ENCODE measurements at places on chromosomes 7 and 10. TPM values are rescaled to one million over a fixed set of nuclear protein-coding genes. Genes with fewer than 3 reads are reported as not detected.

MSMB gene
- total RNA-seq: not detected

DNA sequence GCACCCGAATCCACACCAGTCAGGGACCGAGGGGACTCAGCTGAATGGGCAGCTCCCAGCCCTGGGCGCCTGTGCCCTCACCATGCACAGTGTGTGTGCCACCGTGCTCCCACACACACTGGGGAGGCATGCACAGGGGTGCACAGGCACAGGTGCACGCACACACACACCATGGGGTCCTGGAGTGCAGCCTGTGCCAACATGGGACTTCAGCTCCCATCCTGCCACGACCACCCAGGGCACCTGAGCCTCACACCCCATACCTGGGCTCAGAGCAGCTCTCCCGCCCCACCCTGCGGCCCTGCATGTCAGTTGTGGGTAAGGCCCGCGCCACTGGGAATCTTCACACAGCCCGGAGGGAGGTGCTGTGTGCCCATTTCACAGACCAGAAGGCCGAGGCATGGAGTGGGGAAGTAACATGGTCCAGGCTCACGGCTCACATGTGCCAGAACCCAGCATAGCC, 8.0 kb downstream of the ELFN1 start:
- DNase-seq: no peak
- no peak overlapping the region for H3K4me3 ChIP-seq
- no peaks in the 10 kb centered on the region for H3K36me3 ChIP-seq

ADAM22 gene
- 6.7 TPM for total RNA-seq

- H3K36me3 ChIP-seq: no peaks in the 10 kb centered on the region
- peaks cover 31% of the 10 kb centered on the region for H3K4me1 ChIP-seq
- H3K27ac ChIP-seq: no peak overlapping the region
- DNase-seq: no peak
- H3K27me3 ChIP-seq: no peaks in the 10 kb centered on the region
Measured at GRCh38 chr10:34169677-34170076, 645.4 kb downstream of the PARD3 start.

BMPER gene
- not detected for total RNA-seq

- no peaks in the 10 kb centered on the region for H3K36me3 ChIP-seq
- H3K4me1 ChIP-seq: peaks cover 21% of the 10 kb centered on the region
- peak; percentile 41 for DNase-seq
- H3K27me3 ChIP-seq: no peaks in the 10 kb centered on the region
- H3K4me3 ChIP-seq: no peak overlapping the region
Measured at GRCh38 chr7:128879939-128880746, 17.5 kb downstream of the ATP6V1F start.

DNA sequence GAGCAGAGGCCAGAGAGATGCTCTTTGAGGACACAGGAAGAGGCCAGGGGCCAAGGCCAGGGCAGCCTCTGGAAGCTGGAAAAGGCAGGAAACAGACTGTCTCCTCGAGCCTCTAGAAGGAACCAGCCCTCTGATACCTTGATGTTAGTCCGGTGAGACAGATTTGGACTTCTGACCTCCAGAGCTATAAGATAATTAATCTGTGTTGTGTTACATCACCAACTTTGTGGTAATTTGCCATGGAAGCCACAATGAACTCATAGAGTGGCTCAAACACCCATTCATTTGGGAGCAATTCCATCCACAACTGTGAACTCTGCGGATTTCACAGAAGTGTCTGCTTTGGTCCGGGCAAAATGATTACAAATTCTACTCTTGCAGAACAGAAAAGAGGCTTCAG, 48.7 kb downstream of the OAT start:
- no peak overlapping the region for H3K27ac ChIP-seq
- no peaks in the 10 kb centered on the region for H3K4me1 ChIP-seq
- H3K27me3 ChIP-seq: peaks cover 9% of the 10 kb centered on the region
- H3K36me3 ChIP-seq: no peaks in the 10 kb centered on the region

AMPH gene
- total RNA-seq: not detected

- H3K27ac ChIP-seq: no peak overlapping the region
- 0 out of 3 replicates have a peak, but pooled peaks cover 12% of the 10 kb centered on the region for H3K27me3 ChIP-seq
- DNase-seq: no peak
- no peaks in the 10 kb centered on the region for H3K36me3 ChIP-seq
Measured at GRCh38 chr10:31656851-31657433, 271.7 kb downstream of the ARHGAP12 start.

DNA sequence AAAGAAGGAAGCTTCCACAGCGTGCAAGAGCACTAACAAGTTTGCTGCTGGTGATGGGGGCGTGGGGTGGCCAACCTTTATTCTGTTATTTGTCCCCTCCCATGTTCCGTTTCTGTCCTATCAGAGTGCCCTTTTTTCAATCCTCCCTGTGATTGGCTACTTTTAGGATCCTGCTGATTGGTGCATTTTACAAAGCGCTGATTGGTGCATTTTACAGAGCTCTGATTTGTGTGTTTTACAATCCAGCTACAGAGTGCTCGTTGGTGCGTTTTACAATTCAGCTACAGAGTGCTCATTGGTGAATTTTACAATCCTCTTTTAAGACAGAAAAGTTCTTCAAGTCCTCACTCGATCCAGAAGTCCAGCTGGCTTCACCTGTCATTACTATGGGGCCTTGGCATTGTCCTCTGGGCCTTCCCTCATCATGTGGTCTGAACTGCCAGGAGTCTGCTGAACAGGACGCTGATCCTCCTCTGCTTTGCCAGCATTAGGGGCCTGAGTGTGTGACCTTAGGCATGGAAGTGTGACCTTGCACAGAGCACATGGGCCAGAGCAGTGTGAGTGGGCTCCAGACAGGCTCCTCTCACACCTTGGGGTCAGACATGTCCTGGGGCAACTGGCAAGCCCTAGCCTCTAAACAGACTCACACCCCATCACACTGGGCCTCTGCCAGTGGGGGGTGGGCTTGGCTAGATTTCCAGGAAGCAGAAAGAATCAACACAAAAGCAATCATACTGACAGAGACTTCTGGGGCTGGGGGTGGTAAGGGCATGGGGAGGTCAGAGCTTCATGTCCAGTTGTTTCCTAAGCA, 167.4 kb downstream of the PTPN20 start:
- H3K27me3 ChIP-seq: peaks cover 37% of the 10 kb centered on the region
- H3K27ac ChIP-seq: no peak overlapping the region
- no peak overlapping the region for H3K4me3 ChIP-seq
- H3K4me1 ChIP-seq: no peaks in the 10 kb centered on the region
- no peaks in the 10 kb centered on the region for H3K36me3 ChIP-seq
- DNase-seq: no peak

- H3K27ac ChIP-seq: no peak overlapping the region
- H3K4me3 ChIP-seq: no peak overlapping the region
- no peak for DNase-seq
- no peaks in the 10 kb centered on the region for H3K36me3 ChIP-seq
- H3K4me1 ChIP-seq: no peaks in the 10 kb centered on the region
Measured at GRCh38 chr10:77594471-77594783, 43.2 kb downstream of the KCNMA1 start.

AKR1D1 gene
- total RNA-seq: 37.0 TPM

DNA sequence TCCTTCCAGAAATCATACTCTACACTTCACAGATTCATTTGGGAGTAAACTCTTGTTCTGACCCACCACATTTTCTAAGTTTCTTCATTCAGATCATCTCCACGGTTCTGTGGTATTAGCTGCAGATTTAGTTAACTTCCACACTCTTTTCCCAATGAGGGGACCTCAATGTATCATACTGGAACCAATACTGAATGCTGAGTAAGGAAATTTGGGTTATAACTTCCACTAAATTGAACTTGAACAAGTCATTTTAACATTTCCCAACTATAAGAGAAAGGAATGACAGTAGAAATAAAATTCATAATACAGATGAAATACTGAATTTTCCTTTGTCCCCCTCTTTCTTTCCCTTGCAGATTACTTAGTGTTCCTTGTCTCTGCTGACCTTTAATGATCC, 131.4 kb downstream of the VPS41 start:
- H3K36me3 ChIP-seq: no peaks in the 10 kb centered on the region
- no peak overlapping the region for H3K27ac ChIP-seq
- H3K27me3 ChIP-seq: no peaks in the 10 kb centered on the region
- no peak overlapping the region for H3K4me3 ChIP-seq

DNA sequence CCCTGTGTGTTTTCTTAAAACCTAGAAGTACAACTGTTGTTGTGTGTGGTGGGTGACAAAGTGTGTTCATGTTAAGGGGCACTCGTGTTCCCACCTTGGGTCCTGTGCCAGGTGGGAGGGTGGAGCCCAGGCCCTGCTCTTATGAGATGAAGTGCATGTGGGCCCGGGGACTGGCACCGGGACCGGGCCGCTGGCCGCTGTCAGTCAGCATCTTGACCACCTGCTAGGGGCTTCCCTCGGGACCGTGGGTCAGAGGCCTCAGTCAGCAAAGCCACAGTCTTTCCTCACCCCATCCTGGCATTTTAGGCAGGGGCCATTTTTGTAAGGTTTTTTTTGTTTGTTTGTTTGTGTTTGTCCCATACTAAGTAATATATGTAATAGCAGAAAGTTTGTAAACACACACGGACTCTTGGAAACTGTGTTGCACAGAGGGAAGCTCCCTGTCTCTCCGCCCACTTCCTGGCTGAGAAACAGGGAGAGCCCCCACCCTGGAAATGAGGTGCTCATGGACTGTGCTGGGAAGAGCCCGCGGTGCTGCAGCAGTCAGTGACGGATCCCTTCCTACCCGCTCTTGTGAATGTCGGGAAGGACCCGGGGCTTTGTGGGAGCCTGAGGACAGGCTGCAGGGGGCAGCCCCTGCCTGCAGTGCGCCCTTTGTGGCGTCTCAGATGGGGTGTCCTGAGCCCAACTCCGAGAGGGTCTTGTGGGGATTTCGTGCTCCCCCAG, 13.4 kb downstream of the AGAP3 start:
- no peak overlapping the region for H3K4me3 ChIP-seq
- no peaks in the 10 kb centered on the region for H3K4me1 ChIP-seq
- no peak overlapping the region for H3K27ac ChIP-seq
- no peaks in the 10 kb centered on the region for H3K27me3 ChIP-seq
- peaks cover 26% of the 10 kb centered on the region for H3K36me3 ChIP-seq

ZNF789 gene
- 15.3 TPM for total RNA-seq

- DNase-seq: no peak
- no peaks in the 10 kb centered on the region for H3K4me1 ChIP-seq
Measured at GRCh38 chr7:56447864-56448693, 331.9 kb upstream of the NUPR2 start.

DNA sequence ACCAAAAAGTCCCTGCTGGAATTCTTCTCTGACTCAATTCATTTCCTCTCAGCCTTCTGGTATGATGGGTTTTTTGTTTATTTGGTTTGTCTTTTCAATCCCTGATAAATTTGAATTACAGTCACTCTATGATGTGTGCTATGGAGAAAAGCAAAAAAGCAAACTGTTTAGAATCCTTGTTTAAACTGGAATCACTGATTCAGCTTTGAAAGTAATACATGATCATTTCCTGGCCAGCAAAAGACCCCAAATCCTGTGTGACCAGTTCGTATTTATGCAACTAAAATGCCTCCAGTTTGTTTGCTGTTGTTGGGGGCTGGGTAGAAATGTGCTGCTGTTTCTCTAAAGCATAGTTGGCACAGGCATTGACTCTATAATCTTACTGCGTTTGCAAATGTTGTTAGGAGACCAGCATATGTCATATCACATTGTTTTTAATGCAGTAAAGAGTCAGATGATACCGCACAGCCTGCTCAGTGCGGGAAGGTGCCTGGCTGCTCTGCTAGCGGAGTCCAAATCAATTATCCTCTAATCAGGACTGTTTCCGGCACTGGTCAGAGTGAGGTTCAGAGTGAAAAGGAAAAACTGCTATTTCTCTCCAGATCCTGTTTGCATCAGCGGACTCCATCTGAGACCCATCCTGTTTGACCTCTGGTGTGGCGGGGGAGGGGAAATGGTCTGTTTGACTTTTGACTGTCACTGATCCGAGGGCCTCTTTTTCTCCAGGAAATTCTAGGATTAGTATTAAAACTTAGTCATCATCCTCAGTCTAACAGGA, 40.6 kb upstream of the ADD3 start:
- H3K36me3 ChIP-seq: no peaks in the 10 kb centered on the region
- peak overlapping the region; percentile 62 for H3K27ac ChIP-seq
- peak overlapping the region; percentile 56 for H3K4me3 ChIP-seq
- DNase-seq: peak; percentile 82
- no peaks in the 10 kb centered on the region for H3K27me3 ChIP-seq

PTPN20 gene
- not detected for total RNA-seq

IKZF1 gene
- total RNA-seq: not detected

- H3K4me3 ChIP-seq: no peak overlapping the region
- H3K4me1 ChIP-seq: no peaks in the 10 kb centered on the region
- no peaks in the 10 kb centered on the region for H3K27me3 ChIP-seq
- DNase-seq: no peak
- no peaks in the 10 kb centered on the region for H3K36me3 ChIP-seq
Measured at GRCh38 chr7:7851381-7851780, 117.2 kb upstream of the GLCCI1 start.

EEPD1 gene
- 10.0 TPM for total RNA-seq

DNA sequence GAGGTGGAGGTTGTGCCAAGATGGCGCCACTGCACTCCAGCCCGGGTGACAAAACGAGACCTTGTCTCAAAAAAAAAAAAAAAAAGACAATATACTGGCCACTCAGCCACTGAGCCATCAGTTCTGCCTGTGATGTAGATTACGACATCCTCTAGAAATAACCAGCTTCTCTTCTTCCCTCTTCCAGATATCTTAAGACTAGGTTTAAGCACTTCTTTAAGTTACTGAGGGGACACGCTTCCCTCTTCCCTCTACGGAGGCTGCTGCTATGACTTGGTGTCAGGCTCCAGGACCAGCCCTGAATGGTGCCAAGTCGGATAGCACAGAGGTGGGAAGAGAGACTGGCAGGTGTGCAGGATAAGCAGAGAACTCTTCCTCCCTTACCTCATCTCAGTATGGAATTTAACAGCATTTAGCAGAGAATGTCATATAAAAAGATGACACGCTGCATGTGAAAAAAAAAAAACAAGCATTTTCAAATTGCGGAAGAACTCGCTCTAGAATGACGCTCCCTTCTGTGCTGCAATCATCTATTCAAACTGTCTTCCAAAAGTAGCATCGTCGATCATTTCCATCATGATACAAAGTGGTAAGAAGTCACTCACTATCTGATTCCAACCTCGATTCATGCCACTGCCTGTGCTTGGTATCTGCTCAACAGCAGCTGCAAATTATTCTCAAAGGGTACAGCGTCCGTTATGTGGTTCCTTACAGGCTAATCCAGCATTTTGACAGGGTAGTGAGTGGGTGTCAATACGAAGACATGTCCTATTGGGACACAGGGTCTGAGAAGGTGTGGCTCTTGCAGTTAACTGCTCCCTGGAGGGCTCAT, 13.8 kb downstream of the DAGLB start:
- H3K4me1 ChIP-seq: no peaks in the 10 kb centered on the region
- no peak for DNase-seq
- no peak overlapping the region for H3K4me3 ChIP-seq
- no peak overlapping the region for H3K27ac ChIP-seq

DNA sequence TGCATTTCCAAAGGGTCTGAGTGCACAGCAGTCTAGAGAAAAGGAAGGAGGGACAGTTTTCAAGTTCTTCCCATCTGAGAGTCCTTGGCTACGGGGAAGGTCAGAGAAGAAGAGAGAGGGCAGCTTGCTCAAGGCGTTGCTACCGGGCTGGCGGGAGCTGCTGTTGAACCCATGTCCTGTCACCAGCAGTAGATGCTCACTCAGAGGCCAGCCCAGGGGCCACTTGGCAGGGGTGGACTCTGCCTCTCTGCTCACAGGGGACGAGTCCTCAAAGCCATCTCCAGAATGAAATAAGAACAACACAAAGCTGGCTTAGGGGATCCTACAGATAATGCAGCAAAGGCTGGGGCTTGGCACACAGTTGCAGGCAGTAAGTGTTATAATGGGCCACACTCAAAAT, 231.5 kb downstream of the TNS3 start:
- H3K27ac ChIP-seq: no peak overlapping the region
- H3K27me3 ChIP-seq: no peaks in the 10 kb centered on the region
- peaks cover 39% of the 10 kb centered on the region for H3K36me3 ChIP-seq
- DNase-seq: no peak
- H3K4me3 ChIP-seq: no peak overlapping the region

- no peaks in the 10 kb centered on the region for H3K4me1 ChIP-seq
- no peaks in the 10 kb centered on the region for H3K36me3 ChIP-seq
- no peaks in the 10 kb centered on the region for H3K27me3 ChIP-seq
- H3K4me3 ChIP-seq: no peak overlapping the region
- DNase-seq: no peak
Measured at GRCh38 chr10:7634142-7634894, 32.4 kb downstream of the ITIH5 start.
